ENCODE measurements at places on chromosomes 13 and 19. TPM values are rescaled to one million over a fixed set of nuclear protein-coding genes. Genes with fewer than 3 reads are reported as not detected.

DNA sequence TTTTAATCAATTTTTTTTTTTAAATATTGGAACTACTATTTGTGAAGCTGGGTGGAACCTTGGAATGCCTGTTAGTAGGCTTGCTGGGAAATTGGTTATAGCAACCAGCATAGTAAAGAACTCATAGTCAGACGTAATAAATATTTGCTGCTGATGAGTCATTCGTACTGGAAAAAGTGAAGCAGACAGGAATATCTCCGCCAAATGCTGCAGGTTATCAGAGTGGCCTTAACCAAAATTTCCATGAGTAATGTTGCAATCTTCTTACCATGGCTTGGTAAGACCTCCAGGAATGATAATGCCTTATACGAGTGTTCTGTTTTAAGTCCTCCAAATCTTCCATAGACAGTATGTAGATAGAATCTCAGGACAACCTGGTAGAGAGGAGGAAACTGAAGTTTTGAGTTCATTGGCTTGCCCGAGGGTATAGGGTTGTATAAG, 34.2 kb downstream of the MBNL2 start:
- peak; percentile 56 for ATAC-seq

- ATAC-seq: no peak
Measured at GRCh38 chr13:49993666-49994065, 3.2 kb upstream of the TRIM13 start.

DNA sequence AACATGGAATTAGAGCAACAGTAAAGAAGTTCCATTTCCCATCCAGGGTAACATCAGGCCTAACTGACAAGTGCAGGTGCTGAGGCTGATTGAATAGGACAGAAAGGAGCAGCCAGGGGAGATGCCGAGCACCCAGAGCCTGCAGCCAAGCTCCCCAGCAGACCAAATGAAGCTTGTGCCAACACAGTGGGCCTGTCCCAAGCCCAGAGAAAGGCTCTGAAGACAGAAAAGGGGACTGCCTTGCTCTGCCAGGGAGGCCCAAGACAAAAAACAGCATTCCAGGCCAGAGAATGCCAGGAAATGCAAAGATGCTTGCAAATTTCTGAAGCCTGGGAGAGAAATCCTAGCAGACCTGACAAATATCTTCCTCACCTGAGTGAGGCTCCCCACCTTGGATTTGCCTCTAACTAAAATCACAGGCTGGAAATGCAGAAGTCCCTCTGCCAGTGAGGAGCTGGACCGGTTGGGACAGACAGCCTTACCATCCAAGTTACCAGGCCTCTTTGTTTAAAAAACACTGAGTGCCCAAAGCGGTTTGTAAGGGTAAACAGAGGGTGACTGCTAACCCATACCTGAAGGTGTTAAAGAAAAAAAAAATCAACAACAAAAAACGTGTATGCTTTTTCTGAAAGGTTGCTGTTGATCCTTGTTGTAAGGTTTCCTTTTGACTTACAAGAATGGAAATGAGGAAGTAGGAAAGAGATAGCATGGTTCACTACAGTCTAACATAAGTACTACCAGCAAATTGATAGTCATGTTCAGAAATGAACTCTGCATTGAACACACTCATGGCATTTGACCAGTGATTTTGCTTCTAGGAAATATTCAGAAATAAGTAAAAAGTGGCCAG, 11.8 kb upstream of the HMGB1 start:
- ATAC-seq: no peak

GRCh38 chr13:100573121-100573520, 15.5 kb downstream of the GGACT start:
- peak; percentile 92 for ATAC-seq

DNA sequence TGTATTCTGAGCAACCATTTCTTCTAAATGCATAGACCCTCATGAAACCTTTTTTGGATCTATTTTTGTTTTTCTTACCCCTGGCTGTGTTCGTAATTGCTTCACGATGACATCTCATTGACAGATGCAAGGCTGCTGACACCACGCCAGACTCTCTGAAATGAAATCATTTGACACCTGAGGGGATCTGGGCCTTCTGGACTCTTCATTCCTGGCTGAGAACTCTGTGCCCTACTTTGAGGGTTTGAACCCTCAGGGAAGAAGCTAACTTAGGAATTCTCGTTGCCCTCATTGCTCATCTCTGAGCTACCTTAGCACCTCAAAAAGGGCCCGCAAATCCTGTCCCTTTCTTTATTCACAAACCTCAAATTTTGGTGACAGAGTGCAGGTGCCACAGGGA, 40.5 kb upstream of the NBEA start:
- no peak for ATAC-seq

DNA sequence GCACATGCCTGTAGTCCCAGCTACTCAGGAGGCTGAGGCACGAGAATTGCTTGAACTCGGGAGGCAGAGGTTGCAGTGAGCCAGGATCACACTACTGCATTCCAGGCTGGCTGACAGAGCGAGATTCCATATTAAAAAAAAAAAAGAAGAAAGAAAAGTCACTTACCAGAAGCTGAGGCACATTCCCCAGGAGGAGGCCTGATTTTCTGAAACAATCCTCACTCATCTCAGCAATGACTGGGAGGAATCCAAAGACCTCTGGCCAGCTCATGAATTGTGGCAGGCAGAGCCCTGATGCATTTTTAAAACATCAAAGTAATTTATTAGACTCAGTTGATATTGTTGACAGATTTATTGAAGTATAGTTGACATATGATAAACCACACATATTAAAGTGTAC, 206.3 kb downstream of the FOXO1 start:
- no peak for ATAC-seq

- no peak for ATAC-seq
Measured at GRCh38 chr19:39987167-39987566, 9.7 kb upstream of the ZNF546 start.

DNA sequence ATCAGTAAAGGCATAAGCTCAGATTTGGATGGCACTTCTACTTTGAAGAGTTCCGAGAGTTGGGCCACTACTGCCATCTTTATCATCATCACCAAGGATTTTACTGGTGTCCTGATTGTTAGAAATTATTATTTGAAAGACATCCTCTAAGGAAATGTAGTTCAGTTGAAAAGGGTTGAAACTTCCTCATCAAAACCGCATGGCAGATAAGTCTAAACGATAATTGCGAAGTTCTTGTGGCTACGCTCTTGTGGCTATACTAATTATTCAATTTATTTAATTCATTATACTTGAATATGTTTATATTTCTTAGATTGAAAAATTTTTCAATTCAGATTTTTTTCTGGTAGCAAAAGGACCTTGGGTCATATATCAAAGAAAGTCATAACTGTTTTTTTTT, 22.4 kb downstream of the TNFRSF19 start:
- no peak for ATAC-seq

DNA sequence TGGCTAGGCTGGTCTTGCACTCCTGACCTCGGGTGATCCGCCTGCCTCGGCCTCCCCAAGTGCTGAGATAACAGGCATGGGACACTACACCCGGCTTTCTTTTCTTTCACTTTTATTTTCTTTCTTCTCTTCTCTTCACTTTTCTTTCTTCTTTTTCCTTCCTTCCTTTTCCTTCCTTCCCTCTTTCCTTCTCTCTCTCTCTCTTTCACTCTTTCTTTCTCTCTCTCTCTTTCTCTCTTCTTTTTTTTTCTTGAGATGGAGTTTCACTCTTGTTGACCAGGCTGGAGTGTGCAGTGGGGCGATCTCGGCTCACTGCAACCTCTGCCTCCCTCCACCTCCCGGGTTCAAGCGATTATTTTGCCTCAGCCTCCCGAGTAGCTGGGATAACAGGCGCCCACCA, 812 bp upstream of the ZNF493 start:
- no peak for ATAC-seq

DNA sequence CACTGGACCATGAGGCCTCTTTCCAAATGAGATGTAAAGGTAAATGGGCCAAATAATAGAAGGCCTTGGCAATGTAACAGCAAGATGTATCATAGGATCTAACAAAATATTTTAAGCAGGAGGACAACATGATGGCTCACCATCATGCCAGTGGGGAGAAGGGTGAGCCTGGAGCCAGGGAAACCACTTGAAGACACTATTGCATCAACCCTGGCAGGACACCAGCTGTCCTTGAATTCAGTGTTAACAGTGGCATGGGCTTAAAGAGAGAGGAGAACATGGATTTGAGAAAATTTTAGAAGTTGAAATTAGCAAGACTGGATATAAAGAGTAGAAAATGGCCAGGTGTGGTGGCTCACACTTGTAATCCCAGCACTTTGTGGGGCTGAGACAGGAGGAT, 6.7 kb upstream of the RCBTB2 start:
- ATAC-seq: no peak

- peak; percentile 72 for ATAC-seq
Measured at GRCh38 chr13:31009166-31009565, 76.7 kb downstream of the TEX26 start.

GRCh38 chr13:44969551-44970484, 19.5 kb downstream of the NUFIP1 start:
- no peak for ATAC-seq

- no peak for ATAC-seq
Measured at GRCh38 chr19:1893791-1894190, 8.5 kb upstream of the ABHD17A start.

DNA sequence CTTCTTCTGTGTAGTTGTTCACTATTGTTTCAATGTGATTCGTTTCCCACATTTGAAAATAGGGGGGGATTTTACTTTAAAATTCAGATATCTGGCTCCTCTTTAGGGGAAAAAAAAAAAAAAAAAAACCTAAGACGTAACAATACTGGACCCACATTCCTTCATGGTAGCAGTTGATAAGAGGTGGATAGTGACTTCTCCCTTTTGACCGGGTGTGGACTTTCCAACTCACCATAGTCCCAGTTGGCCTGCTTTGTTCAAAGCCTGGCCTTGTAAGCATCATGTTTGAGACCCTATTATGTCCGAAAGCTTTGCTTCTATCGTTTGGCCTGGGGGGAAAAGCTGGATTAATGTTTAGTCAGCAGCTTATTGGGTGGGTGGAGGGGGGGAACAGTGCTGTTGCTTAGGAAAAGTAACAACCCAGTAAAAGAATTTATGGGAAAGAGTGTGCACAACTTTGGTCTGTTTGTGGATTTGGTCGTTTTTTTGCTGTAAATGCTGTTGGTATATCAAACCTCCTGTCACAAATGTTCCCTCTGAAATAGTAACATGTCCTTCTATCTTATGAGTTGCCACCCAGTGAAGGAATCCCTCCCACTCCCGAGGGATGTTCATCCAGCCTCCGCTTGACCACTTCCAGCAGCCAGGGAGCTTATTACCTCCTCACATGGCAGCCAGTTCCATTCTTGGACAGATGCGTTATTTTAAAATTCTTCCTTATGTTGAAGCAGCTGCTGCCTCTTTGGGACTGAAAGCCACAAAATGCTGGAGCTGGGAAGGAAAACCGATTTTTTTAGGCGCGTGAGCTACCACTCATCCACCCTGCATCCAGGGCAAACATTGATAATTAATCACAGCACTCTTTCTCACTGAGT, 10.4 kb downstream of the SAMD4B start:
- no peak for ATAC-seq

DNA sequence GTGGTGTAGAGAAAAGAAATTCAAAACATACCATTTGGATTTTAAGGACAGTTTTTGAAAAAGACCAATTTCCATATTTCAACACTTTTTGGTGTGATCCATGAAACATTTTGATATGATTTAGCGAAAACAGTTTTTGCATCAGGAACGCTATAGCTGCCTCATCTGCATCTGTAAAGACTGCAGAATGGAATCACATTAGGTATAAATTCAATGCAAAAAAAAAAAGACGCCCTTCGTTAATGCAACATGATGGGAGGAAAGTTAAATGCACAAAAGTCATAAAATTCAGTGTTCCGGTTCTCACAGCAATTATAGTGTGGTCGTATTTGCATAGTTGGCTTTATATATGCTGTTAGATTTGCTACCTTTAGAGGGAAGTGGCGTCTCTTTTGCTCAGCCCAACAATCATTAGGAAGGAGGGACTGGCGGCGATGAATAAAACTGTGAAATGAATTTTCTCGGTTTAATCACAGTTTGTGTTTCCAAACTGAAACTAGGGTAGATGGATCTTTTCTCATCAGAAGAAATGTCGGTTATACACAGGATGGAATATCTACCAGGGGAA, 215.7 kb downstream of the TEX29 start:
- no peak for ATAC-seq

DNA sequence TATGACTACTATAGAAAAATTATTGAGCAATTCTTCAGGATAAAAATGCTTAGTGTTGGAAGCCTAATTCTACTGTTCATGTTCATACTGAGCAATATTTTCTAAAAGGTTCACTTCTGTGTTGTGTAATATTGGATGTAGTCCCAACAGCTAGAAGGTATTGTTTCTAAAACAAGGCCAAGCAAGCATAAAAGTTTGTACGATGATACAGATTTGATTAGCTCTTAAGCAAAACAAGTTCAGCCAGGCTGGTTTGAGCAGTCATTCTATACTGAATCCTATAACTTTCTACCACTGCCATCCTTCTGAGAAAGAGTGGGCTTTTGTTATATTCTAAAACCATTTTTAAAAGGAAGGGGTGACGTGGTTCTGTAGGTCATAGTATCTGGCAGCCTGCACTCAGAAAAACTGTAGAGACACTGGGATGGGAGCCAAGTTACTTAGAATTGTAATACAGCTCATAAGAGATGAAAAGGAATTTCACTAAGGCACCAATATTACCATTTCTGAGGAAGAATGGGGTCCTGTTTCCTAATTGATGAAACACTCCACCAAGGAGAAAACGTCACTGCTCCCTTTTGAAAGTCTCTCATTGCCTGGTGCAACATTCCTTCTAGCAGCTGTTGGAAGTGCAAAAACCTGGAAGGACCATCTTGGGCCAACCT, 275.0 kb upstream of the DACH1 start:
- ATAC-seq: no peak

DNA sequence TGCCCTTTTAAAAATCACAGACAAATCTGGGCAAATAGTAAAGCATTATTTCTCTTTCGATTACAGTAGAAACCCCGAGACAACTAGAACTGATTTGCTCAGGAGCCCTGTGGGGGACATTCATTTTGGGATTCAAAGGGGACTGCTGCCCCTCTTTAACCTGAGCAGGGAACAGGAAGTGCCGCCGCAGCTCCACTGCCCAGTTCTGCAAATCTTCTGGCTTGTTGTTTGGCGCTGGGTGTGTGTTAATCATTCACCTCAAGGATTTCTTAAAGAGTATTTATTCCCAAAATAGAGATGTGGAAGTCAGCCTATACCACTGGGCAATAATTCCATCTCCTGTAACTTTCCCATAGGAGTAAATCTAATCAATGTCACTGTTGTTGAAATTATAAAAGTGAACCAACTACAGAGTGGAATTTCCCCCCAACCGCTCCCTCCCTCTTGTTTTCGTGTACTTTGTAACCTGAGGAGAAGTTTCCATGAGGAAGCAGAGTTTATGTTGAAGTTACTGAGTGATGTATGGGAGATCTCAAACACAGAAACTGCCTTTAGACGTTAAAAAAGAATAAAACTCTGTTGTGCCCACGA, 515.8 kb downstream of the KLF12 start:
- ATAC-seq: no peak

Gene KLK8
- not detected for total RNA-seq

Gene BLVRB
- total RNA-seq: 27.1 TPM

Gene SLC46A3
- total RNA-seq: 2.4 TPM

Gene CYP4F11
- not detected for total RNA-seq

Gene CCL25
- total RNA-seq: not detected

Gene SARS2
- 49.3 TPM for total RNA-seq

Gene CELF5
- 0.26 TPM for total RNA-seq

Gene MADCAM1
- total RNA-seq: 0.29 TPM

Gene ERICH4
- total RNA-seq: not detected

Gene NDUFA11
- total RNA-seq: 249 TPM

All from activated T-helper 17 cell treated with anti-CD3 and anti-CD28 coated beads, Interleukin-2, amount 50 U/mL, for 72 hours (primary cell).